NCI-H2227 treated with DMSO at 0.1 percent for 48 hours (cell line): ENCODE measurements at places on chromosomes 5 and 9.

DNA sequence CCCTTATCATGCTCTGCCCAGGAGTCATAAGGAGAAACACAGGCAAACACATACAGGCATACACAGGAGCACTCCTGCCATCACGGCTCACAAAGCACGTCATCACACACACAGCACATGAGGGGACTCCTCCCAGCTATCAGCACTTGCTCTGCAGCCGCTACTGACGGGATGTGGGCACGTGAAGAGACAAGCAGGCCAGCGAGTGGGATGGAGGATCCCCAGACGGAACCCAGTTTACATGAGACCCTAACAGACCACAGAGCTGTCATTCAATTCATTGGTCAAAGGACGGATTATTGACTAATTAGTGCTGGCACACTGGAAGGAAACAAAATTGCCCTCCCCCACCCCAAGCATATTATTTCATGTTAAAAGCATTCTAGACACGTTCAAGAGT, 53.6 kb downstream of the SEMA4D start:
- DNase-seq = no peak

- no peak for DNase-seq
Observed at GRCh38 chr5:148147415-148147814, 20.9 kb upstream of the SPINK14 start.

- no peak for DNase-seq
Observed at GRCh38 chr9:14311171-14311949, 2.6 kb downstream of the NFIB start.

DNA sequence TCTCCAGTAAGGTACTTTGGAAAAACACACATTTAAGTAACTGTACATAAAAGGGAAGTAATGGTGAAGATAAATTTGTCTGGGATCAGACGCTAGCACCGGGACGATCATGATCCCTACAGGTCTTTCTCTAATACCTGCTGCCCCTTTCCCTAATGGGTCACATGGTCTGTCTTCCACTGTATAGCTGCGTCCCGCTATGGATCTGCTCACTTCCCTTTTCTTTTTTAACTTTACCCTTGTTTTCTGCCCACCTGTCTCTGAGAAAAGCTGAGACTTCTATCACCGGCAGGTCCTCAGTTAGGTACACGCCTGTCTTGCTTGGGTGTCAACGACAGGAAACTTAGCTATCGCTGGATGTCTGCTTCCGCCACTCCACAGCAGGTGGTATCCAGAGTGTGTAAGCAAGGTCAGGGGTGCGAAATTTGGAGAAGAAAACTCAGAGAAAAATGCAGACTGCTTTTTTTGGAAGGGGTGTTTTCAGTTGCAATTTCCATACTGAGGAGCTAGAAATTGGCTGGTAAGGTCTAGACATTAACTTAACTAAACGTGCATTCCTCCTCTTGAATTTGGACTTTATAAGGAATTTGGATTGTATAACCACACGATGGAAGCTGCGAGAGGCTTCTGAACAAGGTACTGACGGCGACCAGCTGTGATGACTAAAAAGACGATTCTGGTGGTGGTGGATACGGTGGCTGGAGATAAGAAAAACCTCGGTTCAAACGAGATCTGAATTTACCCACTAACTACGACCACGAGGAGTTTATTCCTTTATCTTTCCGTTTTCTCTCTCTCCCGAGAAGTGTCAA, 1.1 kb upstream of the ICE1 start:
- DNase-seq = peak; percentile 53

GRCh38 chr5:117205894-117206293, 631.3 kb upstream of the SEMA6A start:
- no peak for DNase-seq

- no peak for DNase-seq
Observed at GRCh38 chr5:6393596-6394194, 15.3 kb upstream of the MED10 start.

- no peak for DNase-seq
Observed at GRCh38 chr9:131721076-131721475, 18.8 kb downstream of the RAPGEF1 start.

DNA sequence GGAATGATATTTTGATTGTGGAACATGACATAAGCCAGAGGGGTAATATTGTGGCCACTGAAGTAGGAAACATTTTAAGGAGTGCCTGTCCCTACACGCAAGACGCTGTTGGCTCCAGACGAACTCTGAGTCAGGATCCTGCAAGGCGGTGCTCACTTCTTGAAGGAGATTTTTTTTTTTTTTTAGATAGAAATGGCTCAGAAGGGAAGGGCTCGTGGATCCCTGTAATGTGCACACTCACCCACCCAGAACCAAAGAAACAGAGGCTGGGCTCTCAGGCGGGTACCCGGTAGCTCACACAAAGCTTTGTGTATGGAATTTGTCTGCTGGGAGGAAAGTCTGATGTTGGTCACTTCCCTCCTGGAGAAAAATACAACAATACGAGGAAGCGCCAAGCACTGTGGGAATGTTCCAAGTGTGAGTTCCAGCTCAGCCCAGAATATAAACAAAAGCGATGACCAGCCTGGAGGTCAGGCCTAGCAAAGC, 25.7 kb downstream of the RAPGEF1 start:
- no peak for DNase-seq

- DNase-seq = no peak
Observed at GRCh38 chr5:24492229-24492628, 152.5 kb downstream of the CDH10 start.

- no peak for DNase-seq
Observed at GRCh38 chr5:124528838-124529237, 217.6 kb downstream of the ZNF608 start.

GRCh38 chr5:82359272-82359671, 81.1 kb upstream of the RPS23 start:
- no peak for DNase-seq

- DNase-seq = no peak
Observed at GRCh38 chr9:131149688-131150053, 24.3 kb downstream of the NUP214 start.

DNA sequence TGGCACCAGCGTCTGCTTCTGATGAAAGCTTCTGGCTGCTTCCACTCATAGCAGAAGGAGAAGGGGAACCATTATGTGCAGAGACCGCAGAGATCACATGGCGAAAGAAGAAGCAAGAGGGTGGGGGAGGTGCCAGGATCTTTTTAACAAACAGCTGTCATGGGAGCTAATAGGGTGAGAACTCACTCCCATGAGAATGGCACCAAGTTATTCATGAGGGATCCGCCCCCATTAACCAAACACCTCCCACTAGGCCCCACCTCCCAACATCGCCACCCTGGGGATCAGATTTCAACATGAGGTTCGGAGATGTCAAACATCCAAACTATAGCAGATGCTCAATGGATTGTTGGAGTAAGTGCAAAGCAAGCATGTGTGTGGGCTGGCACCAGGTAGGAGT, 125.8 kb upstream of the SLIT3 start:
- no peak for DNase-seq

DNA sequence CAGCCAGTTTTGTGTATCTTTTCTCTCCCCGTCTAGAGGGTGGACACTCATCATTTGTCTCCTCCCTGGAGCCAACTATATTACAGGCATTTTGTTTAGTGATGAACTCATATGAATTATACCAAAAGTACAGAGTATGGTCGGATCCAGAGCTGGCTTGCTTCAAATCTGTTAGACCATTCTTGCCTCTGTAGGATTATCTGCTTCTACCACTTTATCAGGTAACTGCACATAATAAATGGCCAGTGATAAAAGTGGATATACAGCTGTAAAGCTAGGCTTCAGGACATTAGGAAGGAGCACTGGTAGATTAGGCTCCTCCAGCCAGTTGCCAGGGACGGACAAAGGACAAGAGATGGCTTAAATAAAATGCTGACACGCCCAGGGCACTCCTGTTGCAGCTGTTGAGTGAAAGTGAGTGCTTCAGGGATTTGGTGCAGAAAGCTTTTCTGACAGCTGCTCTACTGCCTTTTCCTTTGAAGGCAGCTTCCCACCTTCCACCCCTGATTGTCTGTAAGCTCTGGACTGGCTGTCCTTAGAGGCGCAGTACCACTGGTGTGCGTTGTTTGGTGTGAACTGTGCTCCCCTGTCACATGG, 259.2 kb downstream of the PDZD2 start:
- DNase-seq = no peak
